ENCODE measurements at places on chromosomes 3 and 15.

DNA sequence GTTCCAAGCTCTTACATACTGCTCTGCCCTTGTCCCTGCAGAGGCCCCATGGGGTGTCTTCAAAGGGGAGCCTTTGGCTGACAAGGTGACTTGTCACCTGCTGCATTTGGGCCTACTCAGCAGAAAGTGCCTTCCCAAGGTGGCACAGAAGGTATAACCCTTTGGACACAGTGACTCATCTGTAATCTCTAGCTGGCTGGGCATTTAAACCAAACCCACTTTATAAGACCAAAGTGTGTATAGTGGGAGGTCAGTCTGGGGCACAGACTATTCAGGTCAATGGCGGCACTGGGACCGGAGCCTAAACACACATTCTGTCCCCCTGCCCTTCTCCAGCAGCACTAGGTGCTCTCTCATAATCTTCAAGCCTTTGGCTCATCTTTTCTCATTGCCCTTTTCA is 35.1 kb downstream of the GJD2 start:
- no peak for DNase-seq

GRCh38 chr15:71752604-71753289 is 57.6 kb upstream of the NR2E3 start:
- peak; percentile 47 for DNase-seq

- no peak for DNase-seq
Measured at GRCh38 chr3:184594371-184595001, 32.9 kb downstream of the EPHB3 start.

DNA sequence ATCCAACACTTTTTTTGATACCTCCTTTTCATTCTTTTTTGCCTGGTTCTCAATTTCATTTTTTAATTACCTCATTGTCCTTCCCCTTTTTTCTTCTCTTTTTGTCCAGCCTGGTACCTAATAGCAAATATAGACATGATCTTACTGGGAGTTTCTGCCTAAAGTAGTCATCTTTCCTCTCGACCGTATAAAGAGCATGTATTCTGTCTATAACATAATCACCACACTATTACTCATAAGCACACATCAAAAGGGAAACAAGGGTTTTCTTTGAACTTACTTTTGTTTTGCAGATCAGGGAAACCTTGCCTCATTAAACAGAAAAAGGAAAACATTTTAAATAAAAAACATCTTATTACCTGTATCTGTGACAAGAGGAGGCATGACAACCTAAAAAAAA is 33.0 kb downstream of the FAM98B start:
- no peak for DNase-seq

- DNase-seq = no peak
Measured at GRCh38 chr15:40799523-40799922, 7.4 kb upstream of the ZFYVE19 start.

GRCh38 chr3:13709706-13710105 is 160.8 kb downstream of the FBLN2 start:
- DNase-seq = no peak

DNA sequence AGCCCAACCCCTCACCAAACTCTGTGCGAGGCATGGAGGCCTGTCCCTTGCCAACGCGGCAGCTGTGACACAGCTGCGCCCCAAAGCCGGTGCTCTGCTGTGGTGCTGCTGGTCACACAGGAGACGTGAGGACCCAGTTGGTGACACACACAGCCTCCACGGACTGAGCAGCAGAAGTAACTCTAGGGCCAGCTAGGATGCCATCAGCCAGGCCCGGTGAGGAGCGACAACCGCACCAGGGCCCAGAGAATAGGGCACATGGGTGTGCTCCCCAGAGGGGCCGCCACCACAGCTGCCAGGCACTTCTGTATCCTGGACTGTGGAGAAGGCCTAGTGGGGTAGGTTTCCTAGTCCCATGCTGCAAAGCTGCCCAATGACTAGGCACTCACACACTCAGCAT is 10.7 kb downstream of the ZXDC start:
- DNase-seq = no peak

DNA sequence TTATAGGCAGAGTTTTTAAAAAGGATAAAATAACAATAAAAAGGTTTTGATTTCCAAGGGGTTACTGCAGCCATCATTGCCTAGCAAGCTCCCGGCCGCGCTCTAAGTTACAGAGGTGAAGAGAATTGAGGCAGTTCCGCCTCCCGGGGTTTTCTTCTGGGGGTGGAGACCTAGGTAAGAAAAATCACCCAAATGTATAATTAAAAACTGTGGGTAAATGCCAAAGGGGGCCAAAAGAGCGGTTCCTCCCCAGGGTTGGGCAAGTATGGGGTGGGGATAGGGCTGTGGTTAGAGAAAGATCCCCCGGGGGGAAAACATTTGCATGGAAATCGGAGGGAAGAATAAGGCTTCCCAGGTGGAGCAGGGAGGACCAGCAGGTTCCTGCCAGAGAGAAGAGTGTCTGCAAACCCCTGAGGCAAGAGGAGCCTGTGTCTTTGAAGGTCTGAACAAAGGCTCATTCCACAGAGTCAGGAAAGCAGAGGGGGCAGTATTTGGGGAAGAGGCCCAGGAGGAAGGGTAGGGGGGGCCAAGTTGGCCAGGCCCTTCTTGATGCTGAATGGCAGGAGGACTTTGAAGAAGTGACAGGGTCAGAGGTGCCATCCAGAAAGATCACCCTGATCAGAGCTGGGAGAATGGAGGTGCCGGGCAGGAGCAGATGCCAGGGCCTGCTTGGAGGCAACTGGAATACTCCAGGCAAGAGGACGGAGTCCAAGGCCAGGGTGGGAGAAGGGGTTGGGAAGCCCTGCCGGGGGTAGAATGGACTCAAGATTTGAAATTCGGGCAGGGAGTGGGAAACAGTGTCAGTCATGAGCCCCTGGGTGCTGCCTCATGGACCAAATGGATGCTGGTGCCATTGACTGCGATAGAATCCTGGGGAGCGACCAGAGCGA is 152.9 kb upstream of the RGMA start:
- no peak for DNase-seq

DNA sequence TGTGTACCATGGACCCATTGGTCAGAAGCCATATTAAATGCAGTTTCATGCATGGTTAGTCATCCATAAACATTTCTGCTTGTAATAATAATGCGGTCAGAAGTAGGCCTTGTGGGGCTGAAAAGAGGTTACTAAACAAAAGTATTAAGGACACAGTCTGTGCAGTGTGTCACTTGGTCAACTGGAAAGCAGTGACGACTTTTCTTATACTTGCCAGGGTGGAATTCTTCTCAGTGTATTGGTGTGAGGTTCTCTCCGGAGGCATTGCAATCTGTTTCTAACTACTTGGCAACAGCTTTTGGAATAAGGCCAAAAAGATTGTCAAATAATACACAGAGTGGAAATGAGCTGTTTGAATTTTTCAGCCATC is 46.8 kb downstream of the CHL1 start:
- DNase-seq = no peak

DNA sequence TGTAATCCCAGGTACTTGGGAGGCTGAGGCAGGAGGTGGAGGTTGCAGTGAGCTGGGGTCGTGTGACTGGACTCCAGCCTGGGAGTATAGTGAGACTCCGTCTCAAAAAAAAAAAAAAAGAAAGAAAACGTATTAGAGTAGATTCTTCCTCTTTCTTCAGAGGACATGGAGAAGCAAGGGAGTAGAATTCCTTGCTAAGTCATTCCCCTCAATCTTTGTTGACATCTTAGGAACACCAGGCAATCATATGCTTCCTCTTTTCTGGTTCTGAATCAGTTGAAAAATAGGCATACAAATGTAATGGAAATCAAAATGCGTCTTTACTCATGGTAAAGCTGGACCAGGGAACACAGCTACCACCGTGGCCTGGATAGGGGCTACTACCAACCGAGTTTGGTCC is 38.3 kb upstream of the ATOSA start:
- no peak for DNase-seq

- no peak for DNase-seq
Measured at GRCh38 chr3:172315401-172316091, 132.7 kb downstream of the GHSR start.

GRCh38 chr15:68427963-68428362 is 4.0 kb downstream of the ITGA11 start:
- DNase-seq = no peak

DNA sequence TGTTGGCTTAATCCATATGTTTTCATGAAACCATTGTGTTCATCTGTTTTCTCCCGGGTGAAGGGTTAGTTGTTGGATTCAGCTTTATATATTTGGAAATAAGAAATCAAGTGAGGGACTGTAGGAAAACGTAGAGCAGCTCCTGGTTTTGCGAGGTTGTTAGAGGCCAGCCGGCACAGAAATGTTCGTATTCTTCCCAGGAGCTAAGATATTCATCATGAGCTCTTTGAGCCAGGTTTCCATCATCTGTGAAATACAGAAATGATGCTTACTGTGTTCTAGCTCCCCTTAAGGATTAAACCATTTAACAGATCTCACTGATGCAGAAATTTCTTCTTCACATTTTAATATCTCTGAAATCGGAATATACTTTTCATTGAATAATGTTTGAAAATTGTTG is 235.5 kb downstream of the PTPRG start:
- no peak for DNase-seq

DNA sequence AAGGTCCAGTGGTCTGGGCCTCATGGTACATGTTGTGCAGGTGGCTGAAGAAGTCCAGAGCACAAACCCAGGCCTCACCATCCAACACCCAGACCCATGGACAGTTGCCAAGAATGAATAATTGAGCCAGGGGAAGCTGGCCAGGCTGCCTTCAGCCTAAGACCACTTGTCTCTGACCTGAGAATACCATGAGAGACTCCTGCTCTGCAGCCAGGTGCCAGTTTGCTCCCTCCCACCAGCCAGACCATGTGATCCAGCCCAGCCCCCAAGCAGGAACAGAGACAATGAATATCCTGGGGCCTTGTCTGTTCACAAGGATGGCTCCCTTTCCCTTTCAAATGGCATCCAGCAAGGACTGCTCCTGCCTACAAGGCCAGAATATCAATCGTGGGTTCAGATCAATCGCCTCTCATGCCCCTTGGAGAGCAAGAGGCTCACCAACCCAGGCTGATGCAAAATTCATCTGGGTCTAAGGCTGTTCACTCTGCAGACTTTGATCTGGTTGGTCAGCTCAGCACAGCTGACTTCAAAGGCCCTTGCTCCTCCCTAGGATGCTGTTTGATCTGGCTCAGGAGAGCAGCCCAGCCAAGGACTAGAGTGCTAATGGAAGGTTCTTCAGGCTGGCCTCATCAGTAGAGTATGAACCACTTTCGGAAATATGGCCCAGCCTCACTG is 13.4 kb downstream of the TRAIP start:
- DNase-seq = no peak

DNA sequence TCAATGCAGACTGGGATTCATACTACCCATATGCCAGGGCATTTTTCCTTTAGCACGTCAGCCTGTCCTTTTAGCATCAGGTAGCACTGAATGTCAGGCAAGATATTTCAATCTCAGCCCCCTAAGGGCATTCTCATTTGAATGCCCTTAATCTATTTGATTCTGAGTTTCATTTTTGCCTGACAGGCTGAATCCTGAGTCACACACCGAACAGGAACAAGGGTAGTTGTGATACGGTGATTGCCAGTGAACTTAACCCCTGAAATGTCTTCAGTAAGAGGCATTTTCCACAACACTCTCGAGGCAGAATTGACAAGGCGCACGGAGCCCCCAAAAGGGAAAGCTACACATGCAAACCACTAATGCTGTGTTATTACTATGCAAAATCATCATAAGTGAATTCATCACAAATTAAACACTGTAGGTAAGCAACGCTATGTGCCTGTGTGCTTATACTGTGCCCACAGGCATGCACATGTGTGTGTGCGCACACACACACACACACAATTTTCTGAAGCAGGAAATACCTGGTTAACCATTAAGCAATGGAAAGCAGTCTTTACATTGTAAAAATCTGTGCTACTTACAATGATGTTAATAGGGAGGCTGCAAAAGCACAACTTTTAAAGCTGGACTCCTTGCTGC is 130.4 kb downstream of the ZNF385D start:
- DNase-seq = no peak

GRCh38 chr3:126999383-126999782 is 16.5 kb downstream of the PLXNA1 start:
- DNase-seq = no peak

DNA sequence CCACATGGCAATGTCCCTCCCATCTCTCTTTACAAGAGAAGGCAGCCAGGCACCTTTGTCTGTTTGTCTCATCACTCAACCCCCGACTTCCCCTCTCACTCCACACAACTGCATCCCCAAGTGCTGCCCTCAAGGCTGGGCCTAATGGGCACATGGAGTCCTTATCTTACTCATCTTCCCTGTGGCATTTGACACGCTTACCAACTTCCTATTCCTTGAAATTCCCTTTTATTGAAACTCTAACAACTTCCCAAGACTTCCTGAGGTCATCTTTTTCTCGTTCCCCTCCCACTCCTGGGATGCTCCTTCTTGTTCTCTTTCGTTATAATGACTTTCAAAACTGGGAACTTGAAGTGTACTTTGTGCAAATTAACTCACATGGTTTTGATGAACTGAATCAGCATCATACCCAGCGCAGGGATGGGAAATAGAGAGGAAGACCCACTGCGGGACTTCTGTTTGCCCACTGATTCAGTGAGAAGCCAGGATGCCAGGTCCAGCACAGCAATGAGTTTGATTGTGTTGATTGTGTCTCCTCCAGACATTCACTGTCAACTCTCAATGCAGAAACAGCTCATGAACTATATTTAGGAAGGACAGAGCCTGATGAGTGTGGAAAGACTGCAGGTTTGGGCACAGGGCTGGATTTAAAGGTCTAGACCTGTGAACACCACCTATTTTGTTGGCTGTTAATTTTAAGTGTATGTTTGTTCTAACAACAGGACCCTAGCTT is 104.7 kb upstream of the TNIK start:
- DNase-seq = no peak

GRCh38 chr3:71442652-71443042 is 140.9 kb downstream of the FOXP1 start:
- no peak for DNase-seq

- DNase-seq = no peak
Measured at GRCh38 chr3:72539856-72540255, 308.4 kb downstream of the SHQ1 start.

- no peak for DNase-seq
Measured at GRCh38 chr3:156108616-156109015, 11.8 kb upstream of the KCNAB1 start.

GRCh38 chr3:17562845-17563244 is 179.6 kb downstream of the TBC1D5 start:
- DNase-seq = no peak

DNA sequence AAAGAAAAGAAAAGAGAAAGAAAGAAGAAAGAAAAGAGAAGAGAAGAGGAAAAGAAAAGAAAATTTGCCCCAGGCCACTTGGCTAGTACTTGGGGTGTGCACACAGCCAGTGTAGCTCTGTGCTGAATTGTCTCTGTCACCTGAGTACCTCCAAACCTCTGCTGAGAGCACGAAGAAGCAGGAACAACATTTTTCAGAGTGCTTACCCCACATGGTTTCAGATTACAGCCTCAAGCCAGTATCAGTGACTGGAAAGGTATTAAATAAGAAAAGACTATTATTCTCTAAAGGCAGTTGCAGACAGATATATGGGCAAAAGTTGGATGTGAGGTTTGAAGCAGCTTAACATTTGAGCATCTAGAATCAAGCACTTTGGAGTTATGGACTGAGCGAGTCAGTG is 113.3 kb upstream of the PHLDB2 start:
- DNase-seq = no peak

- DNase-seq = no peak
Measured at GRCh38 chr3:89806166-89806565, 698.7 kb downstream of the EPHA3 start.

Measured in prostate gland (tissue), 2 donors.